Left ventricle myocardium inferior (tissue), 1 donor: ENCODE measurements at places on chromosomes 12 and 14. TPM values are rescaled to one million over a fixed set of nuclear protein-coding genes. Genes with fewer than 3 reads are reported as not detected.

CATSPERB gene
- 0.99 TPM for total RNA-seq

DNA sequence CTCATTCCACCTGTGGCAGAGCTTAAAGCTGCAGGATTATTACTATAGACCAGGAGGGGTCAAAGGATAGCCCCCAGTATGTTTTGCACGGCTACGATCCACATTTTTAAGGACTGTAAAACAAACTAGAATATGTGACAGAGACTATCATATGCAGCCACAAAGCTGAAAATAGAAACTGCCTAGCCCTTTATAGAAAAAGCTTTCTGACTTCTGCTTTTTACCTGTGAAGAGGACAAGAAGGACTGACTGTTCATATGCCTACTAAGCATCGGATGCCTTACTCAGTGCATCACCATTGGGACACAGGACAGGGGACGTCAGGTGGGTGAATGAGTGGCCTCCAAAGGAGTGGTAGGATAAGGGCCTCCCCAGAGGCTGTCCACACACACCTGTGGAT, 29.8 kb downstream of the SPTB start:
- H3K27ac ChIP-seq = no peak overlapping the region
- peaks cover 30% of the 10 kb centered on the region for H3K4me1 ChIP-seq
- H3K27me3 ChIP-seq = peaks cover 6% of the 10 kb centered on the region

DNA sequence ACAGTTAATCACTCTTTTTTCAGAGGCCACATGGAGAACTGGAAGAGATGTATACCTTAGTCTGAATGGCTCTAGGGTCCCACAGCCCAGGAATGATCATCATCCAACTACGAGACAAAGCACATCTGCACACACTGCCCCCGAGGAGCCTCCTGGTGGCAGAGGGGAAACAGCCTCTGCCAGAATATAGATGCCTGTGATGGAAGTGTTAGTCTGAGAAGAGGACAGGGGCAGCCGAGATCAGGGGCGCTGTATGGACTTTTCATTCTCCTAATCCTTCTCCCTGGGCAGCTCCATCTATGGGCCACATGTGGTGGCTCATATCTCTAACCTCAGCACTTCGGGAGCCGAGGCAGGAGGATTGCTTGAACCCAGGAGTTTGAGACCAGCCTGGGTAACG, 82.8 kb upstream of the CAPRIN2 start:
- no peak for DNase-seq
- H3K27me3 ChIP-seq = peaks cover 65% of the 10 kb centered on the region
- no peak overlapping the region for H3K27ac ChIP-seq
- no peaks in the 10 kb centered on the region for H3K4me1 ChIP-seq
- no peak overlapping the region for H3K4me3 ChIP-seq

DNA sequence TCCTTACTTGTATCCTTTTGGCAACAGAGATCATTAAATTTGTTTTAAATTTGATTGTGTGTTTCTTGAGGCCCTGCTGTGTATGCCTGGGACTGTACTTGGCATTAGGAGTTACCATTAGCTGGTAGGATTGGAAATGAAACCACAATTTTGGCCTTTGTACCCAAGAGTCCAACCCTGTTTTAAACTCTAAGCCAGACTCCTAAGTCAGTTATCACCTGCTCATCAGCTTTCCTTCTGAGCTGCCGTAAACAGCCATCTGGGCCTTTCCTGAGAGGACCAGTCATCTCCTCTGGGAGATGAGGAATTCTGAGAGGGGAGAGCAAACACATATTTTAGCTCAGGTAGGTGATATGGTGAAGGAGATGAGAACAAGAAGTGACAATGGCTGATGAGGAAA, 74.3 kb upstream of the SRSF5 start:
- DNase-seq = no peak
- H3K27ac ChIP-seq = peak overlapping the region; percentile 88
- H3K27me3 ChIP-seq = no peaks in the 10 kb centered on the region
- H3K36me3 ChIP-seq = no peaks in the 10 kb centered on the region
- peaks cover 99% of the 10 kb centered on the region for H3K4me1 ChIP-seq

DNA sequence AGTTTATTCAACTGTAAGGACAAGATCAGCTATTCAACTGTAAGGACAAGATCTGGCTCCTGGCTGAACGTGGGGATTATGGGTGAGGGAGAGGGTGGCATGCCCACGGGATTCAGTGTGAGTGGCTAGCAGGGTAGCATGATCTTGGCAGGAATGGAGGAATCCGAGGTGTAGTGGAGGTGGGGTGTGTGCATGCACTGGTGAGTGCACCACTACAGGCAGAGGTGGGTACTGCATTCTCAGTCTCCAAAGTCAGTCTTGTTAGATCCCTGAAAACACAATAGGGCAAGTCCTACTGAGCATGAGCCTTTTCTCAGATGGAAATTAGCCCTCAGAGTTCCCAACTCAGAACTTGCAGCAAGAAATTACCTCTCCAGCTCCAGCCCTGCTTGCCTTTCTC, 32.2 kb upstream of the DCD start:
- no peak overlapping the region for H3K27ac ChIP-seq
- no peak overlapping the region for H3K4me3 ChIP-seq
- no peaks in the 10 kb centered on the region for H3K36me3 ChIP-seq
- no peaks in the 10 kb centered on the region for H3K4me1 ChIP-seq
- no peak for DNase-seq

GRCh38 chr14:90088176-90088575, 26.4 kb downstream of the KCNK13 start:
- no peaks in the 10 kb centered on the region for H3K27me3 ChIP-seq
- H3K36me3 ChIP-seq = no peaks in the 10 kb centered on the region
- peaks cover 24% of the 10 kb centered on the region for H3K4me1 ChIP-seq
- no peak for DNase-seq
- peak overlapping the region; percentile 65 for H3K27ac ChIP-seq

GRCh38 chr14:97402279-97402678, 605.1 kb downstream of the VRK1 start:
- H3K4me1 ChIP-seq = no peaks in the 10 kb centered on the region
- no peak for DNase-seq
- H3K27me3 ChIP-seq = peaks cover 51% of the 10 kb centered on the region
- H3K4me3 ChIP-seq = no peak overlapping the region
- H3K36me3 ChIP-seq = no peaks in the 10 kb centered on the region
- H3K27ac ChIP-seq = no peak overlapping the region

SMOC1 gene
- total RNA-seq = 4.4 TPM

MYH7 gene
- 14,853 TPM for total RNA-seq

DNA sequence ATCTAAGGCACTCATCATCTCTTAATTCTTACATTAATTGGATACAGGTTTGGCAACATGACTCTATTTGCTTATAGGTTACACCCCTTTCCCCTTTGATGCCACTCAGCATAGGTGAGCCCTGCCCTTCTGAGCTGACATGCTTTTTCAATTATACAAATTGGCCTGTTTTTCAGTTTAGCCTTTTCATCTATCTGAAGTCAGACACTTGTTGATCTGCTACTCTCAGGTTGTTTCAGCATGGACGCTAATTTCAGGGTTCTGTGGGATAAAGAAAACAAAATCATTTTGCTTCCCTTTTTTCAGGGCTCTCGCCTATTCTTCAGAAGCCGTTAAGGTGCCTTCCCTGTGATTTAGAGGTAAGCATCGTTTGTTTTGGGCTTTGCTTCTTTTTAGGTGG, 55.3 kb downstream of the DACT1 start:
- H3K36me3 ChIP-seq = no peaks in the 10 kb centered on the region
- H3K27ac ChIP-seq = no peak overlapping the region
- H3K4me1 ChIP-seq = no peaks in the 10 kb centered on the region

NELL2 gene
- 0.55 TPM for total RNA-seq

FOXG1 gene
- total RNA-seq = not detected

DNA sequence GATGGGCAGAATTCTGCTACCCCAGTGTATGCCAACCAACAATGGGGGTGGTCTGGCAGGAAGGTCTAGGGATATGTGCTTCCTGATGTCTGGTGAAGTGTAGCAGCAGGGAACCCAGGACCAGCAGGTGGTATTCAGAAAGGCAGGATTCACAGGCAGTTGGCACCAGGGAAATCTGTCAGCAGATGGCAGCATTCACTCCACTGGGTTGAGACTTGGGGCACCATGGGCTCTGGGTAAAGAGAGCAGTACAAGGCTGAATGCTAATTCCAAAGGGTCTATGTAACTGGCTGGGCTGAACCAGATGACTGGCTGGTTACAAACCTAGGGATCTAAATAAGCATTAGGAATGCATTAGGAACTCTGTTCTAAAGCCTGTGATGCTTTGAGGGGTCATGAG, 466.9 kb upstream of the STXBP6 start:
- no peak overlapping the region for H3K4me3 ChIP-seq
- no peak for DNase-seq
- no peaks in the 10 kb centered on the region for H3K4me1 ChIP-seq
- H3K27me3 ChIP-seq = no peaks in the 10 kb centered on the region

DNA sequence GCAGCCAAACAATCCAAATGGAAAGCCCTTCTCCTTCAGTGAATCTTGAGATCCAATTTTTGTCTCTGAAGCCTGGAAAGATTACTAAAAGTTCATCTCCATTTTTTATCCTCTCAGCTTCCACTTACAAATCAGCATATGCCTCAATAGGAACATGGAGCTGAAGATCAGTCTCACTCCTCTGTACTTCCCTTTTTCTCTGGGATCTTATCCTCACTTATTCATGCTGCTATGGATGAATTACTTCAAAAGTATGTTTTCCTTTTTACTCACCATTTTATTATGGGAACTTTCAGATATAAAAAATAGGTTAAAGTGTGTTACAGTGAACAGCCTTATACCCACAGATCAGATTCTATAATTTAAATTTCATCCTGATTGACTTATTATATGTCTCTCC, 14.4 kb upstream of the NTF3 start:
- no peaks in the 10 kb centered on the region for H3K4me1 ChIP-seq
- H3K36me3 ChIP-seq = no peaks in the 10 kb centered on the region
- DNase-seq = no peak
- H3K27me3 ChIP-seq = peaks cover 36% of the 10 kb centered on the region

DNA sequence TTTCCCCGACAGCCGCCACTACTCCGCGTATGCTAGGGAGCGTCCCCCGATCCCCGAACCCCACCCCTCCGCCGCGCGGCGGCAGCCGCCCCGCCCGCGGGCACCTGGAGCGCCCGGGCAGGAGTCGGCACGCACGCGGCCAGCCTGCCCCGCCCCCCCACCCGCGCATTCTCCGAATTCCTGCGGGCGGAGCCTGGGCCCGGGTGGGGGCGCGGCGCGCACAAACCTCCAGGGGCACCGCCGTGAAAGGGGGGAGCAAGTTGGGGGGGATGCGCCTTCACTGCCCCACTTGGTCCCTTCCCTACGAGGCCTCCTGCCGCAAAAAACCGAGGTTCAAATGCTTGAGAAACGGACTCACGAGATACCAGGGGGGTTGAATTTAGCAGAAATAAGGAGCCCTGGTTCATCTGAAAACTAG, 1.7 kb downstream of the AJUBA start:
- H3K36me3 ChIP-seq = no peaks in the 10 kb centered on the region
- H3K27me3 ChIP-seq = no peaks in the 10 kb centered on the region
- DNase-seq = peak; percentile 29
- peak overlapping the region; percentile 87 for H3K4me3 ChIP-seq

DNA sequence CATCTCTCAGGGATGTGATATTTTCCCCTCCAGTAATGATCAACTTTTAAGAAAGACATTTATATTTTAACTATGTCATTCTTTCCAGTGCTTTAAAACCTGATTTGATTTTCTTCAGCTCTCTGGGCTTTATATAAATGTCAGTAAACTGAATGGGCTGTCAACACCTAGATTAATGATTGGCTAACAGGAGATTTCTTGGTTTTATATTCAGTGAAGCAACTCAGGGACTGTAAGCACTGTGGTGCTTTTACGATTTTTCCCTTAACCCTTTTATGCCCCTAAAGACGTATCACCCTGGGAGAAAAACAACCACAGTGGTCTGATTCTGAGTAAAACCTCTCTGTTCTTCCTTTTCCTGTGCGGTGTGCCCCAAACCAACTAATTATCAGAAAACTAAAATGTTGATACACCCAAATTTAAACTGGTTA, 38.0 kb downstream of the PTGER2 start:
- no peaks in the 10 kb centered on the region for H3K36me3 ChIP-seq
- no peak overlapping the region for H3K27ac ChIP-seq
- no peaks in the 10 kb centered on the region for H3K27me3 ChIP-seq

B3GNT4 gene
- total RNA-seq = not detected

DNA sequence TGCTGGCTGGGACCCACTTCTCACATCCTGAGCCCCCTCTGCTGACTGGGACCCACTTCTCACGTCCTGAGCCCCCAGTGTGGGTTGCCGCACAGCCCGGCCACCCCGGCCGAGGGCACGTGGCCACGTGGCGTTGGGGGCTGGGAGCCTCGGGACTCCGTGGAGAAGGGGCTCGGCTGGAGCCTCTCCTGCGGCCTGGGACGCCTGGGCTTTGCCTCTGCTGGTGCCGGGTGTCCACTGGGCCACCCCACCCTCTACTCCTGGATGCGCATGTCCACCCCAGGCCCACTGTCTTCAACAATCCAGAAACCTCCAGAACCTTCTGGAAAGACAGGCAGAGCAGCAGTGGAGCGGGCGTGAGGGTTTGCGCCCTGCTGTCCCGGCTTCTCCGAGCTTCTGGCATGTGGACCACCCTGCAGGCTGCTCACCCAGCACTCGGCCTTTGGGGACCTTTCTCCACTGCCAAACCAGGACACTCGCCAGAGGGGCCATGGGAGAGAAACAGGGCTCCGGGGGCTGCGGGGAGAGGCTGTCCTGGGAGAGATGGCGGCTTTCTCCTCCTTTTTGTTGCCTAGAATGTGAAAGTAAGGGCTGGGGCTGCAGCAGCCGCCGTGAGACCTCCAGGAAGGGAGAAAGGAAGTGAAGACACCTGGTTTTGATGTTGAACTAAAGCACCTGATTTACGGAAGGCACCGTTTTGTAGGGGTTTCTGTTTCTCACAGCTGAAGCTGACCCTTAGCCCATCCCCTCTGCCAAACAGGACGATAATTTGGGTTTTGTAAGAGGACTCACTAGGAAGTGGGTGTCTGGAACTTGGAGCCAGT, 30.0 kb downstream of the NOC4L start:
- H3K27ac ChIP-seq = no peak overlapping the region
- H3K36me3 ChIP-seq = no peaks in the 10 kb centered on the region
- no peaks in the 10 kb centered on the region for H3K4me1 ChIP-seq
- peaks cover 97% of the 10 kb centered on the region for H3K27me3 ChIP-seq
- peak; percentile 9 for DNase-seq

GRCh38 chr14:77071938-77072388, 26.1 kb upstream of the CIPC start:
- peaks cover 3% of the 10 kb centered on the region for H3K36me3 ChIP-seq
- peaks cover 66% of the 10 kb centered on the region for H3K4me1 ChIP-seq
- peak overlapping the region; percentile 32 for H3K27ac ChIP-seq
- DNase-seq = no peak
- H3K27me3 ChIP-seq = no peaks in the 10 kb centered on the region

GRCh38 chr12:59375633-59376032, 220.2 kb upstream of the SLC16A7 start:
- no peak for DNase-seq
- no peak overlapping the region for H3K27ac ChIP-seq
- H3K4me3 ChIP-seq = no peak overlapping the region
- H3K36me3 ChIP-seq = no peaks in the 10 kb centered on the region
- H3K27me3 ChIP-seq = no peaks in the 10 kb centered on the region
- no peaks in the 10 kb centered on the region for H3K4me1 ChIP-seq
